HEK293T (cell line): ENCODE measurements at places on chromosomes 5 and 9.

GRCh38 chr5:156155598-156155997 is 171.4 kb upstream of the SGCD start:
- no peak for DNase-seq

GRCh38 chr9:133714606-133715294 is 23.4 kb downstream of the SARDH start:
- DNase-seq: no peak

DNA sequence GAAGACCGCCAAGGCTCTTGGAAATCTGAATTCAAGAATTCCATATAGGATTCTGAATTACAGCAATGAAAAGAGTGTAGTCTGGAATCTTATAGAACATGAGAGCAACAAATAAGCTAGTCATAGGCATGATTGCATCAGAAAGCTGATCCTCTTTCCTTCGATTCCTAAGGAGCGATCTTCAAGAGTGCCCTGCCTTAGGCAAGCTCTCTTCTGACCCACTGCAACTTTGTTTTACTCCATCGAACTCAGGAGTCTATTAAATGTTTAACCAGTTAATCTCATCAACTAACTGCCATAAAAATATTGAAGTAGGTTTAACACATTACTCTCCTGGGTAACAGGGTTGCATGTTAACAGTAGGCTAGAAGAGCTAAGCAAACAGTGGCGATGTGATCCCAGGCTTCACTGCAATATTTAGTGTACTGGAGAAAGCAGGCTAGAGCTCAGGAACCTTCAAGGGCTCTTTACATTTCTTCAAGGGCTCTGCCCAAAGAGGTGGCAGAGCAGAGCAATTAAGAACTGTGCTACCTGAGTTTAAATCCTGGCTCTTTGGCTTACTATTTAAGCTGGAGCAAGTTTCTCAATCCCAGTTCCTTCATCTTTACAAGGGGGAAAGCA is 146.3 kb downstream of the RORB start:
- DNase-seq: no peak

DNA sequence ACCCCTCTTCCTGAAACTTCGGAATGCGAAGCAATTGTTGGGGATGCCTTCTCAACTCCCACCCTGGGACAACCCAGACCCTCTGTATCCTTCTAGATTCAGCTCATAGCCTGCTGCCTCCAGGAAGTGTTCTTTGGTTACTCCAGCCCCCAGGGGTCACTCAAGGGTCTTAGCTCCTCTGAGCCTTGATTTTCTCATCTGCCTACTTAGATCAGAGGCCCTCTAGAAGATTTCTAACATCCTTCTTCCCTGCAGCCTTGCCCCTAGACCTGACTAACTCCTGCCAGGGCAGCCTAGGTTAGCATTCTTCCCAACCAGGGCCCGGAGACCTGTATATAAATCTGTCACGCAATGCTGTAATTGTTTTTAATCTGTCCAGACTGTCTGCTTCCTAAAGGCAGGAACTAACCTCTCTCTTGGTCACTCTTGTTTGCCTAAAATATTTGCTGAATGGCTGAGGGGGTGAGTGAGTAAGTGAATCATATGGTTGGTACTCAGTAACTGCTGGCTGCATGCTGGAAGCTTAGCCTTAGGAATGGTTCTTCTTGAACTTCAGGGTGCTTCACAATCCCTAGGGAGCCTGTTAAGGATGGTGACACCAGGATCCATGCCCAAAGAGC is 8.2 kb downstream of the GALNT10 start:
- no peak for DNase-seq

DNA sequence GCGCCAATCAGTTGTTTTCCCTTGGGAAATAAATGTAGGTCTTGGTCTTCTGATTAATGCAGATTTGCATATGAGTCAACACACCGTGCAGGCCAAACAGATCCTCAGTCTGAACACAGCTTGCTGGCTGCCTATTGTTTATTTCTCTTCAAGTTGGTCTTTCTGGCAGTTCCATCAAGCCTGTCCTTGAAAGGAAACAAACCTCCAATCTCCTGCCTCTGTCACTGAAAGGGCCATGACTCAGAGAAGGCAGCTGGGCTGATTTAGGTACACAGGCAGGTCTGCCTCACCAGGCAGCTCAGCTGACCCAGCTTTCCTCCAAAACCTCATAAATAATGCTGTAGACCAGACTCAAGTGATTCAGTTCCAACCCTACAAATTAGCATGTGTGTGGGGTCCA is 175.9 kb downstream of the MAN2A1 start:
- no peak for DNase-seq

- DNase-seq: no peak
Observed at GRCh38 chr9:26158631-26159150, 480.4 kb upstream of the TUSC1 start.

DNA sequence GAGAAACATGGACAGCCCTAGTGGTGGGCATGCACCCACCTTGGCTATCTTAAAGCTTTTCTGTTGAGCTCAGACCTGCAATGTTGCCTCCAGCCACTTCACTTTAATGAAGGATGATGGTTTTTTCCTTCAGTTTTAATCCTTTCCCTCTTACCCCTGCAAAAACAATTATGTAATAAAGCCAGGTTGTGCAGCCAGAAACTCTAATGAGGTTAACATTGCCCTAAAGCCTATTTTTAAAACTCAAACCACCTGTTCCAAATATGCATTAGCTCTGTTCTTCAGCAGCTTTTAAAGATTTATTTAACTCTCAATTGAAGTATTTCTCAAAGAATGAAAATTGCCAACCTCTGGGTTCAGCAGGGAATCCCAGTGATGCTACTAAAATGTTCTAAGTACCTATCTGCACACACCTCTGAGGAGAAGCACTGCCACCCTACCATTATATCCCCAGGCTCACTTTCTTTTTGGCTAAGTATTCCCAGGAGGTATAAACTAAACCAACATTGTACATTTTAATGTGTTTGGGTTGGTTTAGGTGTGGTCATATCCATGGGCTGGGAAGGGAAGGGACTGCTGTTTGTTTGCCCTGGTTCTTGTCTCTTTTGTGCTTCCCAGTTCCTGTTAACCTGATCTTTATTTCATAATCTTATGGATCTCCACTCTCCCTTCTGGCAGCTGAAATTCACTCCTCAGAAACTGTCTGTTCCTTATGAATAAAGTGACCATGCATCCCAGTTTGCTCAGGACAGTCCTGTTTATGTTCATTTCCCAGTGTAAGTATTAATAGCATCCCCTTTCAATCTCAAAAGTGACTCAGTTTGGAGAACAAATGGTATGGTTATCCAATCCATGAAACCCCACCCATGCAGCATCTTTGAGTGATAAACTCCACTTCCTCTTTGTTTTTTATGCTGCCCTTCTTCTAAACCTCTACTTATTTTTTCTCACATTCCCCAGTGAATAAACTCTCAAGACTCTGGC is 251.7 kb downstream of the RAB3C start:
- DNase-seq: no peak

- DNase-seq: no peak
Observed at GRCh38 chr5:170818232-170818631, 34.7 kb downstream of the GABRP start.

DNA sequence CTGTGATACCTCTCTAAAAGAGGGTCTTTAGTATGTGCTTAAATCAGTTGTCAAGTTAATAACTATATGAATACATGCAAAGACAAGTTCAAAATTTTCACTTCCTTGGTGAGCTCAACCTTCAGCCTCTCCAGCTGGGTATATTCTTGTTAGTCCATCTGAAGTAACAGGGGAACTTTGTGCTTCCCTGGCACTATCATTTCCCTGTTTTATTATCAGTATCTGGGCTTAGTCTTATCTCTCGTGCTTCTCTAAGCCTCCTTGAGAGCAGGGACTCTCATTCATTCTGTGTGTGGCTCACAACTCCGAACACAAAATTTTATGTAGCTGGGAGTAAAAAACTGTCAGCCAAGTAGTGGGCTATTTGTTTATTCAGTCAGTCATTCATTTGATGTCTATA is 175.9 kb upstream of the MAP3K1 start:
- no peak for DNase-seq

- no peak for DNase-seq
Observed at GRCh38 chr5:136698970-136699369, 333.6 kb upstream of the TRPC7 start.
